ENCODE measurements at places on chromosomes 16 and 17. TPM values are rescaled to one million over a fixed set of nuclear protein-coding genes. Genes with fewer than 3 reads are reported as not detected.

DNA sequence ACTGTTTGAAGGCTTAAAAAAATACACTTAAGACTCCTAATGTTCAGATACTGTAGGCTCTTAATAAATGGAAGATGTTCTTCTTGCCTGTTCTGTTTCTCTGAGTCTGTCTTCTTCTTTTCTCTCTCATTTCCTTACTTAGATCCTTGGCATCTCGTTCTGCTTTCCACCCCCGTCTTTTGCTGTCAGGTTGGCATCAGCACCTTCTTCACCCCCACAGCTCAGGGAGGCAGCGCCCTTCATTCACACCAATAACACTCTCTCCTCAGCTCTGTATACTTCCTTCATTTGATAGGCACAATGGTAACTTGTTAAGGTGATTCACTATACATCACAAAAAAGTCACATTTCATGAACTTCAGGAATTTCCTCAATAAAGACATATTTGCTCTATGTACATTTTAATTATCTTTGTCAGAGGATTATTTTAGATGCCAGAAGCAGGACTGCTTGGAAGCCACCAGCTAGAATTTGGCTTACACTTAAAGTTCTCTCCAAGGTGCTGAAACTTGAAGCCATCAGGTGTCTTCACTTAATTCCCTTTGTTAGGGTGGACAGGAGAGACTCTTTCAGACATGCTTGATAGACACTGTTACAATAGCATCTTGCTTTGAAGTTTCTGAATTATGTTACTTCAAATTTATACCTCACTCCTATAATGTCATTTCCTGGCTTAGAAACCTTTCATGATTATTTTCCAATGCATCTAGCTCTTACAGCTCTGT lies 670.1 kb upstream of the C16orf82 start:
- DNase-seq, result no peak

DNA sequence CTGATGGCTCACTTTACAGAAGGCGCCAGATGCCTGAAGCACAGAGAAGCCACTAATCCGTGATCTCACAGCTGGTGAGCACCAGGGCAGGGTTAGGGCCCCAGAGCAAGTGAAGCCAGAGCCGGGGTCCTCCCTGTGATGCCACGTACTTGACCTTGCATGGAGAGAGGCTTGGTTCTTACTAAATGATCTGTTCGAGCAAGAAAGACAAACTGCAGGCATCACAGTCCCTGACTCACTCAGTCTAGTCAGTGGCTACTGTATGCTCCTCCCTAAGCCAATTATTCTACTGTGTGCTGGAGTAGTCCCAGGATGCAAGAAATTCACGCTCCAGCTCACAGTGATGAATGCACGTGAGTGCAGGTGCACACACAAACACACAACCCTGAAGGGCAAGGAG lies 55.4 kb downstream of the SDK2 start:
- no peak for DNase-seq

DNA sequence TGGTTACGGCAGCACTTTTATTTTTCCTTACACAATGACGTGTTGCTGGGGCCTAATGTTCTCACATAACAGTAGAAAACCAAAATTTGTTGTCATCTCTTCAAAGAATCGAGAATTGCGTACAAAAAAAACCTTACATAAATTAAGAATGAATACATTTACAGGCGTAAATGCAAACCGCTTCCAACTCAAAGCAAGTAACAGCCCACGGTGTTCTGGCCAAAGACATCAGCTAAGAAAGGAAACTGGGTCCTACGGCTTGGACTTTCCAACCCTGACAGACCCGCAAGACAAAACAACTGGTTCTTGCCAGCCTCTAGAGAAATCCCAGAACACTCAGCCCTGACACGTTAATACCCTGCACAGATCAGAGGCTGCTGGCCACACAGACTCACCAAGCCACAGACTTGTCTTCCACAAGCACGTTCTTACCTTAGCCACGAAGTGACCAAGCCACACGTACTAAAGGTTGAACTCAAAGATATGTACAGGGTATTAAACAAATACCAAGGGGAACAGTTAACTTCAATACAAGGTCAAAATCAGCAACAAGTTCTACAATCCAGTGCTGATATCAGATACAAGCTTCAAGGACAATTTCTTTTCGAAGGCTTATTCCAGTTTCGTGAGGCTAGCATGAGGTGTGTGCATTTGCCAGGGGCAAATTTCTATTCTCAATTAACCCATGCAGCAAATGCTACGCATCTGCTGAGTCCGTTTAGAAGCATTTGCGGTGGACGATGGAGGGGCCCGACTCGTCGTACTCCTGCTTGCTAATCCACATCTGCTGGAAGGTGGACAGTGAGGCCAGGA lies 2.4 kb downstream of the ACTG1 start:
- no peak for DNase-seq

Gene SAP30BP
- 227 TPM for total RNA-seq

DNA sequence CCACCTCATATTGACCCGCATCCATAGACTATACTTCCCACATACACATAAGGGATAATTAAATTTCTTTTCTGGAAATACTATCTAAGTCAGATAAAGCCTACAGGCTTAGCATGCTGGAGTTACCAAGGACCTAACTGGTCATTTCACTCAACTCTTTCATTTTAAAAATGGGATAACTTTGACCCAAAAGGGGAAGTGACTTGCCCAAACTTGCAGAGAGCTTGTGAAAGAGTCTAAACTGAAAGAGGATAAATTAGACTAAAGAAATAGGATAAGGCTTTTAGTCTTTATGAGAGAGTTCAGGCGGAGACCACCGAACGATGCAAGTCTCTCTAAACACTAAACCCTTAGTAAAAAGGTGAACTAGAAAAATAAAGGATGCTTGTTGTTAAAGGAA lies 3.9 kb upstream of the KRT33A start:
- no peak for DNase-seq

Gene TP53TG3C
- total RNA-seq, result not detected

Gene KRT25
- total RNA-seq, result not detected

Gene MGAT5B
- total RNA-seq, result 0.28 TPM

DNA sequence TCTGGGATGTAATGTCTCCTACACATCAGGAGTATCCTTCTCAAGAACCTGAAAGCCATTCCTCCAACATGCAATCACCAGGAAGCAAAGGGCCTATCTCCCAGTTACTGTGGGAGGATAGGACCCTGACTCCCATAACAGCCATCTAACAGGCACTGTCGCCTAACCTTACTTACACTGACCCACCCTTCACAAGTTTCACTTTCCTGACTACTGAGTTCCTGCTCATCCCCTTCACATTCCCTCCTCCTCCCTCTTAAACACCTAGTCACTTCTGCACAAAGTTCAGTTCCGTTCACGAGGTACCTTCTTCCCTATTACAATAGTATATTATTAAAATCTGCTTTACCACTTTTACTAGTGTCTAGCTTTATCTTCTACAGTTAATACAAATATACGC lies 1.3 kb downstream of the C17orf67 start:
- DNase-seq, result no peak

Gene SGCA
- total RNA-seq, result not detected

Gene NPIPA7
- total RNA-seq, result 6.3 TPM

Gene CARD14
- total RNA-seq, result not detected

- no peak for DNase-seq
Observed at GRCh38 chr16:29710227-29711219, 31.5 kb downstream of the QPRT start.

Gene CDRT4
- total RNA-seq, result 3.3 TPM

Gene ZMYND15
- total RNA-seq, result 3.3 TPM

GRCh38 chr16:85046472-85046916 lies 18.9 kb downstream of the KIAA0513 start:
- no peak for DNase-seq

Gene CDYL2
- 14.3 TPM for total RNA-seq

DNA sequence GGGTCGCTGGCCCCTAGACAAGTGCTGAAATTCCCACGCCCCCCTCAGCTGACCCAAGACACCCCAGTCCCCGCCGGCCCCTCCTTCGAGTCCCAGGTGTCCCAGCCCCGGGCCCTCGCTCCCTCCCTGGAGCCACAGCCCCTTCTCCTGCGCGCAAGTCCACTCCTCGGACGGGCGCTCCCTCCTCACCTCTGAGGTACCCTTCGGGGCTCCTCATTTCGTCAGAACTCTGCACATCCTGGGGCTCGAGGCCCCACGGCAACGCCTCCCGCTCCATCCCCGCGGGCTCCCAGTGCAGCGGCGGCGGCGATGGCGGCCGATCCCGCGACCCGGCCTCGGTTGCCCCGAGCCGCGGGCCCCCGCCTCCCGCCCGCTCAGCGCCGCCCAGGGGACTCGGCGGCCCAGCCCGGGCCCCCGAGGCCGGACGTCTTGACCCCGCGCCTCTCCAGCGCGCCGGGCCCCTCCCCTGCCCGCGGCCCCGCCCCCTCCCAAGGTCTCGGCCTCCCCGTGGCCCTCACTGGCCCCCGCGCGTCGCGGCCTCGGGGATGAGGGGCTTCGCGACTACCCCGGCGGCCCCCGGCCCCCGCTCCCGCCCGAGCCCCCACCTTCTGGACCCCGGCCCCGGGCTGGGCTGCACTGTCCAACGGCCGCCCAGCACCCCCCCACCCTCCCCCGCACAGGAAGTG lies at the start of gene ZNF768:
Gene ZNF768 (minus strand): TSS at position 430 of the 686 bp plus-strand sequence. CDS start 153 bp downstream, at position 277.
- no peak for DNase-seq

DNA sequence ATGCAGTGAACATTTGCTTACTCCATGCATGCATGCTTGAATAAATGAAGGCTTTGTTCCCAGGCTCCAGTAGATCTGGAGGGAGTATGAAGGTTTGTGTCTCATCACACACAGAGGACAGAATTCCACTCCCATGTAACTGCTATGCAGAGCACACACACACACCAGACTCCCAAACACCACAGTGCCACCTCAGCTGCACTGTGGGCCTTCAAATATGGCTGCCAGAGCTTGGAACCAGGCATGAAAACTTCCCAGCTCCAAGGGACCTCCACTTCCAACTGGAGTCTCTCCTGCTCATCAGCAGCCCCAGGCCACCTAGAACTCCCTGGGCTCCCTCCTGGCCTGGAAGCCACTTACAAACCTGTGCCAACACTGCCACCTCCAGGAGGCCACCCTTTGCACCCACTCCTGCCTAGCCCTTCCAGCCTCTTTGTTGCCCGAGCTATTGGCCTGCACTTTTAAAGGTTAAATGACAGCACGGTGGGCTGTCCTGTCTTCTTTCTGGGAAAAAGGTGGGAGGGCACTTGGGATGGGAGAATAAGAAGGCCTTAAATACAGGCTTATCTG lies 151.2 kb downstream of the ZNF423 start:
- DNase-seq, result no peak

Gene TBX4
- not detected for total RNA-seq

Gene EVPL
- 0.38 TPM for total RNA-seq

GRCh38 chr16:64475627-64476351 lies 646.1 kb downstream of the CDH11 start:
- DNase-seq, result no peak

Gene CCDC92B
- total RNA-seq, result 0.28 TPM

GRCh38 chr17:29155227-29155965 lies 24.8 kb downstream of the MYO18A start:
- peak; percentile 42 for DNase-seq

- no peak for DNase-seq
Observed at GRCh38 chr16:88064011-88064888, 113.0 kb downstream of the BANP start.

DNA sequence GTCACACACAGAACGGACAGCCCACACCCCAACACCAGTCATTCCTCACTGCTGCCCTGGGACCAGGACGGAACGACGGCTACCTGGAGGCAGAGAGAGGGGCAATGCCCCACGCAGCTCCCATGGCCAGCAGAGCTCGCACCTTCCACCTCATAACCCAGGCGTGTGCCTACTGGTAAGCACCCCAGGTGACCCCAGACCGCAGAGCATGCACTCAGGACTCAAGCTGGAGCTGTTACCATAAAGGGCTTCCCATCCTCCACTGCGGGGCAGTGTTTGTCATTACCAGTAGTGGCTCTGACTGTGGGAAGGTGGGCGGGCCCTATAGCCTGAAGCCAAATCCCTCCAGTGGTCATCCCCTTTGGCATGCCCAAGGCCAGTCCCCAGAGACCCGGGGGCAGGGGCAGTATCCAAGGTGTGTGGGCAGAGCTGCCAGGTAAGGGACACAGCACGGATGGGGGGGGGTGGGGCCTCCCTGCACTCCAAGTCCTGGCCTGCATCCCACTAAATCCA lies 4.7 kb upstream of the BCAR1 start:
- no peak for DNase-seq

DNA sequence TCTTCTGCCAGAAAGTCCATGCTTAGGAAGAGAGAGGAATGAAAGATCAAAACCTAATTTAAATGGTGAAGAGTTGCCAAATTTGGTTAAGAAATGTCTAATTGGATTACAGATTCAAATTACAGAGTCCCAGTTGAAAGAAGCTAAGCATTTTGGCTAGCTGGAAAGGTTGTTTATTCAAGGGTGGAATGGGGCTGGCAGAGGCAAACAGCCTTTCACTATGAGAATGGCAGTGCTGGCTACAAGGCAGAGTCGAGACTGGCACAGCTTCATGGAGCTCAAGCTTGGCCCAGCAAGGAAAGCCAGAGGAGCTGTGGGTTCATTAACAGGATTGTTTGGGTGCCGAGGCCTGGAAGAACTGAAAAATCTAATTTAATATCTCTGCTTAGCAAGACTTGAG lies 13.6 kb downstream of the MAP3K3 start:
- DNase-seq, result no peak

Gene SLC12A3
- not detected for total RNA-seq

DNA sequence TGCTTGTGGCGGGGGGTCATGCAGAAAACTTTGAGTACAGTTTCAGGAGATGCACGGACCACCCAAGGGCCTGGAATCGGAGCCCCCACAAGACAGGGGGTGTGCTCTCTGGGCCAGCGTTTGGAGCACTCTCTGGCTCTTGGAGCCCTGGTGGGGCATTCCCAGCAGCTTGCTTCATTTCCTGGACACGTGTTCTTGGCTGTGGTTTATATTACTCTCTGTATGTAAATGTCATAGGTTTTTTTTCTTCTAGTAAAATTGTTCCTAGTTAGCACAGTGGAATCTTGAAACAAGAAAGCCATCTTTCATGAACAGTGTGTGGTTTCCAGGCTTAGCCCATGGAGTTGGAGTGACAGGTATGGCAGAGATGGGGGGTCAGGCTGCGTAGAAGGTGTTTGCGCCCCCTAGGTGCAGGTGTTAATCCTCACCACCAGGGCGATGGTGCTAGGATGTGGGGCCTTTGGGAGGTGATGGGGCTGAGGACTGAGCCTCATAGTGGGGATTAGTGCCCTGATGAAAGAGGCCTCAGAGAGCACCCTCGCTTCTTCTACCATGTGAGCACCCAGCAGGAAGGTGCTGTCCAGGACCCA lies 79.8 kb downstream of the JPH3 start:
- DNase-seq, result no peak

Gene ACSM2A
- total RNA-seq, result not detected

Gene CDH15
- not detected for total RNA-seq

Gene KRTAP1-5
- not detected for total RNA-seq
